Cerebellar nuclear complex (tissue), 1 donor: ENCODE measurements at places on chromosomes 3 and 15.

GRCh38 chr3:193776626-193777358 is 183.8 kb downstream of the OPA1 start:
- DNase-seq = no peak

GRCh38 chr3:21425715-21426114 is 325.3 kb downstream of the ZNF385D start:
- no peak for DNase-seq

DNA sequence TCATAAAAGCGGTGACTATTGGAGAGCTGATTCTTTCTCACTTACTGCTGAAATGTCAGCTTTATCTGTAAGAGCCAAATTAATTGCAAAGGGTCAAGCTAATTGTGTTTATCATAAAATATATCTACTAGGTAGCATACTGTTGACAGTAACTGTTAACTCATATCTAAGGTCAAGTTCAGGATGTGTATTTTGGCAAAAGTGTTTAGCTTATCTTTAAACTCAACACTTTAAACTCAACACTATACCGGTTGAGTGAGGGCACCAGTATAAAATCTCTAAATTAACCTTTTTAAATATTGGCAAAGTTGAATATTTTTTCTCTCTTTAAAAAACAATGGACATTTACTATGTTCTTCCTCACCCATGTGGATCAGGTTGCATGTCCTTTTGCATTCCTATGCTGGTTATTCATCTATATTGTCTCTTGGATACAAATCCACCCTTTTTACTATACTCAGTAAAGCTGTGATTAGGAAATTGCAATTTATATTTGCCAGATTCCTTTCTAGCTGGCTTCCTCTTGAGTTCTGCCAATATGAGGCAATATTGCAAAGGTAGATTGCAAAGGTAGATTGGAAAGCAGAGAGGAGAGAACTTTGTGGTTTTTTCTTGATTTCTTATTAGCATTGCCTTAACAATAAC is 344.6 kb upstream of the DCBLD2 start:
- no peak for DNase-seq

- DNase-seq = peak; percentile 37
Measured at GRCh38 chr15:68561171-68561900, 17.5 kb upstream of the CORO2B start.
